ENCODE measurements at places on chromosomes 11 and 22. TPM values are rescaled to one million over a fixed set of nuclear protein-coding genes. Genes with fewer than 3 reads are reported as not detected.

GRCh38 chr11:131063638-131064037 is 147.4 kb upstream of the SNX19 start:
- DNase-seq = no peak
- H3K4me3 ChIP-seq = no peak overlapping the region
- no peaks in the 10 kb centered on the region for H3K36me3 ChIP-seq
- H3K27me3 ChIP-seq = no peaks in the 10 kb centered on the region

GRCh38 chr22:28435140-28435768 is 244.4 kb downstream of the TTC28 start:
- no peak for DNase-seq
- H3K36me3 ChIP-seq = no peaks in the 10 kb centered on the region
- H3K4me1 ChIP-seq = peaks cover 14% of the 10 kb centered on the region
- no peaks in the 10 kb centered on the region for H3K27me3 ChIP-seq
- H3K4me3 ChIP-seq = no peak overlapping the region
- H3K27ac ChIP-seq = no peak overlapping the region

DNA sequence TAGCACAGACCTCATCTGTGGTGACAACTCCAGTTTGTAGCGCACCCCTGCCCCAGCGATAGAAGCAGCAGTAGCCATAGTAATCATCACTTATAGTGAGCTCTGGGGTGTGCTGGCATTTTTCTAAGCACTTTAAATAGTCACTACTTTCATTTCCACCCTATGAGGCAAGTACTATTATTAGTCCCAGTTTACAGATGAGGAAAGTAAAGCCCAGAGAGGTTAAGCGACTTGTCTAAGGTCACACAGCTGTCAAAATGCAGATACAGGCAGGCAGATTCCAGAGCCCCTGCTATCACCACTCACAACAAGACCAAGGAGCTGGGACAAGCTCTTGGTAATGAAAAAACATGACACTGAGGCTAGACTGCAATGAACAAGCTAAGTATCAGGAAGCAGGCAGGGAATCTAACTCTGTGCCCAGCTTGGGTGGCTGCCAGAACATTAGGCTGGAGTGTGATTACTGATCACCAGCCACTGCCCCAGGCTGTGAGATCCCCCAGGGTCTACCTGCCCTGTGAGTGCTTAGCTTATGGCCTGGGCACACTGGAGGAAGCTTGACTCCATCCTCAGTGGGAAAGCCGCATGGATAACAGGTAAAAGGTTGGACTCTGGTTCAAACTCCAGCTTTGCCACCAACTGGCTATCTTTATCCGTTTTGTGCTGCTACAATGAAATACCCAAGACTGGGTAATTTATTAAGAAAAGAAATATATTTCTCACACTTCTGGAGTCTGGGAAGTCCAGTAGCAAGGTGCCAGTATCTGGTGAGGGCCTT is 561.1 kb downstream of the MN1 start:
- no peaks in the 10 kb centered on the region for H3K36me3 ChIP-seq
- H3K27me3 ChIP-seq = no peaks in the 10 kb centered on the region
- H3K27ac ChIP-seq = no peak overlapping the region
- no peak overlapping the region for H3K4me3 ChIP-seq
- peaks cover 46% of the 10 kb centered on the region for H3K4me1 ChIP-seq

DNA sequence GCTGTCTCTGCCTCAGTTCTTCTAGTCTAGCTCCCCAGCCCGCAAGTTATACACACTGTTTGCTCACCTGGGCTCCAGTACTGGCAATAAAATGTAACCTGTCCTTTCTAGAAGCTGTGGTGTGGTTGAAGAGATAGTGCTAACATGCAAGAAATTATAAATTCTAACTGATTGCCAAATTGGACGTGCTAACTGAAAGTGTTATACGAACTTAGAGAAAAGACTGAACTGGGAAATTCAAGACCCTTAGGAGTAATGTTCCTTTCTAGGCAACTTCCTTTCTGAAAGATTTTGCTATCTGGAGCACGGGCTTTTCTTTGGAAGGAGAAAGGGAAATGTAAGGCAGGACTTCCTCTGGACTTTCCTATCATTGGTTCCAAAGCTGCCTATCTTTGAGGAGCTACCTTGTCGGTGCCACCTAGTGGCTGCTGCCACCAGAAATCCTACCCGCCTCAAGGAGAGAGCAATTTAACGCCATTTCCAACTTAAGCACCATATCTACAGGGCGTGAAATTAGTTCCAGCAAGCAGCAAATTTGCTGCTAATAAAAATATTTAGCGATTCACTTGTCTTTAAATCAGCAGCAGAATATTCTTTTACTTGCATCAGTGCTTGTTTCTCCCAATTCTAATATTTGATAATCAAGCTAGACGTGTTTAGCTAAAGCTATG is 12.7 kb upstream of the TMEM218 start:
- H3K4me1 ChIP-seq = peaks cover 15% of the 10 kb centered on the region
- H3K27ac ChIP-seq = no peak overlapping the region
- peaks cover 5% of the 10 kb centered on the region for H3K36me3 ChIP-seq
- H3K27me3 ChIP-seq = peaks cover 2% of the 10 kb centered on the region

The ARSA gene
- total RNA-seq = 14.6 TPM

The BARX2 gene
- not detected for total RNA-seq

DNA sequence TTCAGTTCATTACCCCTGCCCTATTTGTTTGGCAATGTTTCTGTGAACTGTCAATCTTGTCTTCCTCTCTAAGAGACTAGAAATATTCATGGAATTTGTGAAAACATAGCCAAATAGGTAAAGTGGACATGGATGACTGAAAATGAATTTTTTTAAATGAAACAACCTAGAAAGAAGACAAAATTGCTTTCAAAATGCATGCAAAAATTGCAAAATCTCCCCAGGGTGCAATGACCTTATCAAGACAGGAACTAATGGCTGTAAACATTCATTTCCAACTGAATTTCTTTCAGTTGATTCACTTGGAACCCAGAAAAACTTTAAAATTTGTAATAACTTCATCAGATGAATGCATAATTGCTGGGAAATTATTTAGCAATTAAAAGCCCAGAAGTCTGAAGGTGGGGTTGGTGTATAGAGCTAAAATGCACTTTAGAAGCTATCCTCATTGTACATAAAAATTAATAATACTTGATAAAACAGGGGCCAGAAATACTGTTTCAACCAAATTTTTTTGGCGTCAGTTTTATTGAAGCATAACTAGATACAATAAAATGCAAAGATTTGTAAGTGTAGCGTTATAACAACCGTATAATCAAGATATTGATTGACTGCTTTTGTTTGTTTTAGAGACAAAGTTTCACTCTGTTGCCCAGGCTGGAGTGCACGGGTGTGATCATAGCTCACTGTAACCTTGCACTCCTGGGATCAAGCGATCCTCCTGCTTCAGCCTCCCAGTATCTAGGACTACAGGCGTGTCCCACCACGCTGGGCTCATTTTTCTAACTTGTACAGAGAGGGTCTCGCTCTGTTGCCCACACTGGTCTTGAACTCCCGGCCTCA is 27.6 kb upstream of the SLC35C1 start:
- peaks cover 37% of the 10 kb centered on the region for H3K27me3 ChIP-seq
- H3K4me1 ChIP-seq = no peaks in the 10 kb centered on the region
- H3K36me3 ChIP-seq = no peaks in the 10 kb centered on the region
- H3K27ac ChIP-seq = no peak overlapping the region
- H3K4me3 ChIP-seq = no peak overlapping the region

The TMPRSS13 gene
- not detected for total RNA-seq

The CSF2RB gene
- total RNA-seq = not detected

The CECR2 gene
- total RNA-seq = 34.6 TPM

GRCh38 chr22:37661160-37661924 is 2.8 kb downstream of the PDXP start:
- peaks cover 51% of the 10 kb centered on the region for H3K4me1 ChIP-seq
- peak overlapping the region; percentile 86 for H3K27ac ChIP-seq
- H3K36me3 ChIP-seq = peaks cover 7% of the 10 kb centered on the region
- H3K4me3 ChIP-seq = peak overlapping the region; percentile 86
